Fibroblast of skin of back (primary cell): ENCODE measurements at places on chromosomes 4 and X.

GRCh38 chrX:45768666-45769236 is 568.1 kb upstream of the DIPK2B start:
- no peak for DNase-seq

DNA sequence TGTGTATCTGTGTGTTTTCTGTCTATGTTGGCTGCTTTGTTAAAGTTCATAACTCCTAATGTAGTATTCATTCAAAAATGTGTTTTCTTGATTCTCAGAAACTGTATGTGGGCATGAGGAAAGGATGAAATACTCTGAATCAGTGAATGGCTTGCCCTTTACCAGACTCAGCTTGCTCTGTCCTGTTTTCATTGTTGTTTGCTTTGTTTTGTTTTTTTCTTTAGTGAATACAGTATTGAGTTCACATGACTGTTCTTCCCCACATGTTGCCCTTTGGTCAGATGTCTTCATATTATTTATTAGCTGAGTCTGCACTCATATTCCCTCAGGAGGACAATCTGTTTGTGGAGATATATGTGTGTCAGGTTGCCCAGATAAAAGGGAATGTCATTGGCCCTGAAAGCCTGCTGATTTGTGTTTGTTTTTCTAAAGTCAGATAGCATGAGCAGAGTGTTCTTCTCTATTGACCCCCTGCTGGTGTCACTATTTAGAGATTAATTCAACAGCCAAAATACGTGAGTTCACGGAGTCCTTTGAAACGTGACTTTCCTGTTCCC is 1184.4 kb downstream of the RPA4 start:
- DNase-seq = no peak

GRCh38 chr4:46890056-46890455 is 19.0 kb downstream of the COX7B2 start:
- no peak for DNase-seq

- DNase-seq = no peak
Measured at GRCh38 chr4:22595684-22596083, 79.8 kb upstream of the ADGRA3 start.

DNA sequence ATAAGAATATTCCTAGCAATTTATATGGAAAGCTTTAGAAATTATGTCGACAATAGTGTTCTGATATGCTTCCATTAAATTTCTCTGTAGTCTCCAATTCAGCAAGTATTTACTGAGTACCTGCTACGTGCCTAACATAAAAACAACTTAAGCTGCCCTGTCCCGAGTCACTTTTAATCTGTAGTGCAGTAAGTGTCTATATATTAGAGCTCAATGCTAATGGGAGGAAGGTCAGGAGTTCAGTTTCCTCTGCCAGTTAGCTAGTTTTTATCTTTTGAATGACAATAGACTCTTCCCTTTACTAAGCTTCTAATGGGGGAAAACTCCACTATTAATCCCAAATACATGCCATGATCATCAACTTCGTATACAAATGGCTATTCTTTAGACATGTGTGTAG is 118.7 kb upstream of the NAP1L5 start:
- no peak for DNase-seq

DNA sequence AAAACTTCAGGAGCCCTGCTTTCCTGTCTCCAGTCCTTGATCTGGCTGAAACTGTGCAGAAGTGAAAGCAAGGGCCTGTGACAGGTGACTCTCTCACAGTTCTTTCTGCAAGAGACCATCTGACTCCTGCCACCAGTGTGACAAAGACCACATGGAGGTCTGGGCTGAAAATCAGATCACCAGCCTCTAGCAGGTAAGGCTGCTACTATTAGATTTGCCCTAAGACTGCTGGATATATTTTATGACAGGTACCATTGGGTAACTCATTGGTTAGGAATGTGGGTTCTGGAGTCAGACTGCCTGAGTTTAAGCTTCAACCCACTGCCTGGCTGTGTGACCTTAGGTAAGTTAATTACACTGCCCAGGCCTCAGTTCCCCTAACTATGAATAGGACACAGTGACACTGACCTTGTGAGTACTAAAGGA is 163.3 kb upstream of the SLC7A11 start:
- no peak for DNase-seq

DNA sequence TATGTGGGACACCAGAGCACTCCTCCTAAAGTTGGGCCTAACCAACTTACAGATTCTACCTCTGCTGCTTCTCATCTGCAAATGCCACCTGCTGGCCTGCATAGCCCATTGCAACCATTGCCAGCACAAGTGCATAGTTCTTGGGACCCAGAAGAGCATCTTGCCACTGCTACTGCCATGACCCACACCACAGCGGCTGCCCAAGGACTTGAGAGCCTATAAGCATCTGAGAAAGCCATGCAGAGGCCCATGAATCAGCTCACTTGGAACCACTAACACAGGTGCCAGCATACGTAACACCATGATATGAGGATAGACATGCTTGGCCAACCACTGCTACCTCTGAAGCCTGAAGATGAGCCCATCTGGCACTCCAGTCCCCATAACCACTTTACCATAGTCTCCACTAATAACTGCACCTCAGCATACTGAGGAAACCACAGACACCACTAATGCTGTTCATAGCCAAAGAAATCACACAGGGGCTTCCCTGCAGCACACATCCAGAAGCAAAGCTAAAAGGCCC is 258.1 kb upstream of the AGTR2 start:
- no peak for DNase-seq

DNA sequence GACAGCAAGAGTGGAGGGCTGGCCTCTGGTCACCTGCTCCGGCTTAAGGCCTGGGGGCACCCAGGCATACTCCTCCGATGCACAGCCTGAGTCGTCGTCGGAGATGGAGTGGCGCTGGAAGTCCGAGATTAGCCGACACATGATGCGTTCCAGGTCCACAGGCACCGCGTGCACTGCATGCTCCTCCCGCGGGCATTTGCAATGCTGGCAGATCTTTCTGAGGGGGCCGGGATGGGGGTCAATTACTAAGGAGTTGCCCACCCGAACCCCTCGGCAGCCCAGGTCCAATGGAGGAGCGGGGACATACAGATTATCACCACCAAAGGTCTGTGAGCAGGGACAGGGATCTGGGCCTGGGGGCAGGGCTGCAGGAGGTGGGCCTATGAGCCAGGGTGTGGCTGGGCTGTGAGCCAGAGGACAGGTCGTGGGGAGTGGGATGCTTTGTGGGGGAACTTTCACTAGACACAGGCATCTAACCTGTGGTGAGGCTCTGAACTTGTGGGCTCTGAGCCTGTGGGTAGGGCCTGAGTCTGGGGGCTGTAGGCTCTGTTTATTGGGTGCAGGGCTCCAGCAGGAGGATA is 2.4 kb downstream of the PRICKLE3 start:
- no peak for DNase-seq

DNA sequence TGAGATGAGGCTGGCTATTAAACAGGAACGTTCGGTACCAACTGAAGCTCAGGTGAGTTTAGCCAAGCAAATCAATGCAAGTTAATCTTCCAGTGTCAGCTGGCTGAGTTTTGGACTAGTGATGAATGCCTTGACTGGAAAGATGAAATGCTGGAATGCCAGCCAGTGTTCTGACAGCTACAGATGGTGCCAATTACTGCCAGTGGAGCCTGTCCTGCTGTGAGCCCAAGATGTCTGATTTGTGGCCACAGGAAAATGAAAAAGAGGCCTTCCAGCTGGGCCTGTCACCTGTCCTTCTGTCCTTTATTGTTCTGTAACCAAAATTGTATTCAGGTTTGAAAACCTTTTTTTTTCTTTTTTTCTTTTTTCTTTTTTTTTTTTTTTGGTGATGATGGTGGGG is 223.1 kb downstream of the AFF2 start:
- DNase-seq = no peak

DNA sequence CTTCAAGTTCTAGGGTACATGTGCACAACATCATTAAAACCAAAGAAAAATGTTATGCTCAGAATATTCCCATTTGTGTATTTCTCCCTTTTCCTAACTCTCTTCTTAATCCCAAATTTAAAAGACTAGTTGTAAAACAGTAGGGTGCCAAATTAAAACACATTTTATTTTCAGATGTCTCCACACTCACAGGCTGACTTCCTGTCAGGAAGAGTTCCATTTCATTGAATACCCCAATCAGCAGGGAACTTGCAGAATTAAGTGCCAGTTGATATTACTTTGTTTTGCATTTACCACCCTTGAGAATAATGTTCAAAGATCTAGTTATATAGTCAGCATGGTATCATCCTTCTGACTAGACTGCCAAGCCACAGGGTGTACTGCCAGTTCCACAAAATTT is 207.9 kb downstream of the MAB21L2 start:
- DNase-seq = no peak

DNA sequence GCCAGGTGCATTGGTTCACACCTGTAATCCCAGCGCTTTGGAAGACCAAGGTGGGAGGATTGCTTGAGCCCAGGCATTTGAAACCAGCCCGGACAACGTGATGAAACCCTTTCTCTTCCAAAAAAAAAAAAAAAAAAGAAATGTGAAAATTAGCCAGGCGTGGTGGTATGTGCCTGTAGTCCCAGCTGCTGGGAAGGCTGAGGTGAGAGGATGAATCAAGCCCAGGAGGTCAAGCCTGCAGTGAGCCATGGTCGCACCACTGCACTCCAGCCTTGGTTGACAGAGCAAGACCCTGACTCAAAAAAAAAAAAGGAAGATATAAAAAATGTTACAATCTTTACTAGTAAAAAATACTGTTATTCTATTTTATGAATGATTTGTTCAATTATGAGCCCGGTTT is 5.9 kb downstream of the FAM199X start:
- DNase-seq = no peak

- peak; percentile 80 for DNase-seq
Measured at GRCh38 chrX:20067709-20068561, 48.8 kb downstream of the MAP7D2 start.

DNA sequence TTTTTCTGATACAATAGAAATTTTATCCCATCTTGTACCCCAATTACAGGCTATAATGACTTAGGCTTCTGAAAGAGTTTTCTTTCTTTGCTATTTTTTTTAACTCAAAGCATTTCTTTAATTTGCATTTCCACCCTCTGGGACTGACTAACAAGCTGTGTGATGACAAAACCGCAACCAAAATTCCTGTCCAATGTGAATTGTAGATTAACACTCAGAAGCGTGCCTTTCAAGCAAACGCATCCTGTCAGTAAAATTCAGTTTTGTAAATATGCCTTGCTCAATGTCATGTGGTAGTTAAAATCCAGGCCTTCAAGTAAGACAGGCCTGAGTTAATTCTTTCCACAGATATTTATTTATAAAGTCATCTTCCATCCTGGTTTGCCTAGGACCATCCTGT is 50.3 kb downstream of the STK32B start:
- DNase-seq = peak; percentile 87

DNA sequence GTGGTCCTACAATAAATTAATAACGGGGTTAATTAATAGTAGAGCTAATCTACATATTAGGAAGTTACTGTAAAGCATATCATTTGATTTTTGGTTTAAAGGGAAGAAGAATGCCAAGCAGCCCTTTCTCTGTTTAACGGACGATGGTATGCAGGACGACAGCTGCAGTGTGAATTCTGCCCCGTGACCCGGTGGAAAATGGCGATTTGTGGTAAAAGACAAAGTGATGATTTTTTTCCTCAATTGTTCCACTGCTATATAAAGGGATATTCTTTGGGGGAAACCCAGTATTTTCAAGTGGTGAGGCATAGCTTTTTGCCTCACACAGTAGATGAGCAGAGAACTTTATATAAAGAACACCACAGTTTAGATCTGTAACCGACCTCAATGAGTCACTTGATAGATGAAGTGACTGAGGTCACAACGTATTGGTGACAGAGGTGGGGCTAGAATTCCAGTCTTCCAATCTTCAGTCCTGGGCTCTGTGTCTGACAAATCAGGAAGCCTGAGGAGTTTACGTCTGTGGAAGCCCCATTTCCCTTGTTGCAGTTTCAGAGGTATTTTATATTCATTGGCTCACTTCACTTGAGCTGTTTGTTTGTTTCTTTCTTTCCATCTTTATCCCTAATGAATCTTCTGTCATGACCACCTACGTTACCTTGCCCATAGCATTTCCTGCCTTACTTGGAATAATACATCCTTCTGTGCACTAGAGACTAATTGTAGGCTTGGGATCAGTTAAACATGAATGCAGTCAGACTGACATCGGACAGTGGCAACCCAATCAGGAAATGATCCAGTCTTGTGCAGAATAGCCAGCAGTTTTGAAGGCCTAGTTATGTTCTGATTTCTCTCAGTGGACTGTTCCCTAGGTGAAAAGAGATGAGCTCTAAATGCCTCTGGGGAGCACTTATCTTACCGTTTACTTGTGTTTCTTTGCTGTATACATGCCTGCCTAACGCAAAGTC is 30.1 kb downstream of the ZRSR2 start:
- no peak for DNase-seq

- DNase-seq = no peak
Measured at GRCh38 chrX:100297728-100298127, 112.3 kb downstream of the PCDH19 start.

- no peak for DNase-seq
Measured at GRCh38 chrX:48785186-48785539, 1.2 kb upstream of the GATA1 start.

DNA sequence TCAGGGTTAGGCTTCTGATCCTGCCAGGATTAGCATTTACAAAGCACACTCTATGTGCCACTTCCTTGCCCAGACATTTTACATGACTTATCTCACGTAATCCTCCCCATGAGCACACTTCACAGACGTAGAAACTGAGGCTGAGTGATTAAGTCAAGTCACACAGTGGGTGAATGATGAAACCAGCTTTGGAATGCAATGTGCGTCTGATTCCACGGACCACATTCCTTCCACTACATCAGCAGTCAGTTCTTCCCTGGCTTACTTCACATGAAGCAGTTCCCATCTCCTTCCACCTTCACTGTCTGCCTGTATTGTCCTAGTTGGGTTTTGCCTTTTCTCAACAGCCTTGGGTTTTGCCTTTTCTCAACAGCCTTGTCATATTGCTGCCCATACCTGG is 134.3 kb upstream of the PPARGC1A start:
- peak; percentile 52 for DNase-seq

DNA sequence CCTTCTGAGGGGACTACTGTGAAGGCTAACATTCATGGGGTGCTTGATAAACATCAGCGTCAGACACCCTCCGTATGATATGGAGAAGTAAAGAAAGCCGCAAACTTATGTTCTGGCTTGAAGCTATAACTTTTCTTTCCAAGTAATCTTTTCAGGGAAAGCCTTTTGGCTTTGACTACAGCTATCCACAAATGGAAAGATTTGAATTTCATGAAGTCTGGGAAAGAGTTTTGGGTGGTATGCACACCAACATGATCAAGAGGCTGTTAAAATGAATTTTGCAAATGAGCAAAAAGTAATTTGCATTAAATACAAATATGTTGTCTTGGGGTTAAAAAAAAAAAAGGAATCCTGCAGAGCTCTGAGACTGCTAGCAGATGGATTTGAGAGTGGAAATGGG is 114.8 kb upstream of the LIMCH1 start:
- no peak for DNase-seq

GRCh38 chrX:100687546-100687945 is 43.5 kb downstream of the SRPX2 start:
- no peak for DNase-seq

- peak; percentile 44 for DNase-seq
Measured at GRCh38 chr4:70556856-70557255, 35.2 kb upstream of the AMBN start.

- DNase-seq = no peak
Measured at GRCh38 chrX:50913520-50913919, 3.0 kb downstream of the BMP15 start.

GRCh38 chr4:148255344-148255720 is 186.9 kb downstream of the NR3C2 start:
- no peak for DNase-seq

GRCh38 chrX:113935518-113935917 is 648.4 kb upstream of the HTR2C start:
- no peak for DNase-seq

- DNase-seq = no peak
Measured at GRCh38 chrX:2585158-2585470, 84.3 kb upstream of the DHRSX start.

- DNase-seq = peak; percentile 51
Measured at GRCh38 chr4:78951862-78952472, 12.7 kb upstream of the PAQR3 start.
